Left colon (tissue), 2 donors: ENCODE measurements at places on chromosomes 4 and X. TPM values are rescaled to one million over a fixed set of nuclear protein-coding genes. Genes with fewer than 3 reads are reported as not detected.
A peak's percentile ranks its signal among the peaks of the same experiment; 100 is the strongest.

GRCh38 chrX:69158166-69158980 lies 6.9 kb downstream of the PJA1 start:
- peak; percentile 55 for DNase-seq

- DNase-seq = no peak
These were observed 32.8 kb downstream of the ABCE1 start for GRCh38 chr4:145130788-145131399.

The HTN1 gene
- total RNA-seq = not detected

DNA sequence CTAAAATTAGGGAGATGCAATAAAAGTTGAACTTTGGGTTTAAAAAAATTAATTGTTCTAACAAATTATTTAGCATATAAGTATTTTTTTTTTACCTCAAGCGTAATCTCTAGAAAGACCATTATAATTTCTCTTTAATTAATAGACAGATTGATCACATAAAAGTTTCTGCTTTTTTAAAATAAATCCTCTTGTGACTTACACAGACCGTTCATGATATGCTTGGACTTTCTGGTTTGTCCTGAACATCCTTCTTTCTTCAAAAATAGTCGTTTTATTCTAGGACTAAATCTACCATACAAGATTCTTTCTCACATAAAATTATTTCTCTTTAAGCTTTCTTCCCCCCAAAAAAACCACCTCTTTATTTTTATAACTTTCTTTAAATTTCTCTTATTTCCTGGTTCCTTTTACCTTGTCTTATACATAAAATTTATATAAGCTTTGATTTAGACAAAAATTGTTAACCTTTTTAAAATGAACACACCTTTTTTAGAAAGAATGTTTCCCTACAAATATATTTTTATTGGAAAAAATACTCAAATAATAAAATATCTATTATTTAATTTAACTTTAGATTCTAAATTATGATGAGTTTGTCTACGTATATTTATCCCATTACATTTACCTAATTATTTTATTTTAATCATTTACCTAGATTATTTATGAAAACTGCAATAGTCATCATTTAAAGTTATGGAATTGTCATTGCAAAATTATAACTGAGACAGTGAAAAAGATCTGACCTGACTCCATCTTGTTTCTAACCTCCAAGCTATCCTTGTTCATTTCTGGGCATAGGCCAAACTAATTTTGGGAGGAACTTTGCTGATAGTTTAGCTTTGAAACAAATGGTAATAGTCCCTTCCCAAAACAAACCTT lies 37.6 kb downstream of the PGRMC2 start:
- no peak for DNase-seq

The WDFY3 gene
- 51.8 TPM for total RNA-seq

The LAP3 gene
- 67.4 TPM for total RNA-seq

- DNase-seq = no peak
These were observed 51.1 kb upstream of the RBMX start for GRCh38 chrX:136931661-136932060.

DNA sequence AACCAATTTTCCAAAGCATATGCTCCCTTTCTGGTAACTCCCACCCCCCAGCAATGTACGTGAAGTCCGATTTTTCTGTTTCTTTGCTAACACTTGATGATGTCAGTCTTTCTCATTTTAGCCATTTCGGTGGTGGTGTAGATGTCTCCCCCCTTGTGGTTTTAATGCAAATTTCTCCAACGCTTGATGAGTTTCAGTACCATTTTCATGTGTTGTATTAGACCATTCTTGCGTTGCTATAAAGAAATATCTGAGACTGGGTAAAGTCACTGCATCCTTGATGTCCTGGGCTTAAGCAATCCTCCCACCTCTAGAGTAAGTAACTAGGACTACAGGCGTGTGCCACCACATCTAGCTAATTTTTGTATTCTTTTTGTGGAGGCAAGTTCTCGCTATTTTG lies 148.4 kb upstream of the VCX3A start:
- no peak for DNase-seq
